ENCODE measurements at places on chromosomes 3 and 15.

- peak; percentile 10 for DNase-seq
Measured at GRCh38 chr3:15997274-15997943, 177.1 kb upstream of the GALNT15 start.

DNA sequence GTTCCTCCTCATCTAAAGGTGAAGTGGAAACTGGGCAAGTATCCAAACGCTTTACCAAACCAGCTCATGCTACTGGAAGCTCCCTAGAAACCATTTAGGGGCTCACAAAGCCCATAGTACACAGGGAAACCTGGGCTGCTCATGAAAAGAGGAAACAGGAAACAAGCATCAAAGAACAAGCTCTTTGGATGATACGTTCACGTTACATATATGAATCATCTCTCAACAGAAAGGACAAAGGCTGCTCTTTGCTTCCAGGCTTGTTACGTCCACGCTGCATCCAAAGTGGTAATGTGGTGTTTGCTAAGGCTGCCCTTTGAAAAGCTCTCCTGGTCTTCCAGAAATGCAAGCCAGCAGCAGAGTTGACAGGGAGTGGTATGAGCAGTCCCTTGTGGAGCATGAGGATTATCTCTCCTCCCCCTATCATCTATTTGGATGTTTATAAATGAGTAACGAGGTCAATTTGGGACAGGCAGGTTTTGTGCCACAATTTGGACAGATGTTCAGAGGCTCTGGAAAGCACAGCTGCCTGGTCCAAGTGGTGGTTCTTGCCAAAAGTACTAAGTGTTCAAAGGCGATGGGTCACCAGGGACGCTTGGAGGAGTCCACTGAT, 98.0 kb upstream of the RORA start:
- DNase-seq, result peak; percentile 2

- no peak for DNase-seq
Measured at GRCh38 chr3:149401212-149401925, 23.9 kb upstream of the TM4SF1 start.

DNA sequence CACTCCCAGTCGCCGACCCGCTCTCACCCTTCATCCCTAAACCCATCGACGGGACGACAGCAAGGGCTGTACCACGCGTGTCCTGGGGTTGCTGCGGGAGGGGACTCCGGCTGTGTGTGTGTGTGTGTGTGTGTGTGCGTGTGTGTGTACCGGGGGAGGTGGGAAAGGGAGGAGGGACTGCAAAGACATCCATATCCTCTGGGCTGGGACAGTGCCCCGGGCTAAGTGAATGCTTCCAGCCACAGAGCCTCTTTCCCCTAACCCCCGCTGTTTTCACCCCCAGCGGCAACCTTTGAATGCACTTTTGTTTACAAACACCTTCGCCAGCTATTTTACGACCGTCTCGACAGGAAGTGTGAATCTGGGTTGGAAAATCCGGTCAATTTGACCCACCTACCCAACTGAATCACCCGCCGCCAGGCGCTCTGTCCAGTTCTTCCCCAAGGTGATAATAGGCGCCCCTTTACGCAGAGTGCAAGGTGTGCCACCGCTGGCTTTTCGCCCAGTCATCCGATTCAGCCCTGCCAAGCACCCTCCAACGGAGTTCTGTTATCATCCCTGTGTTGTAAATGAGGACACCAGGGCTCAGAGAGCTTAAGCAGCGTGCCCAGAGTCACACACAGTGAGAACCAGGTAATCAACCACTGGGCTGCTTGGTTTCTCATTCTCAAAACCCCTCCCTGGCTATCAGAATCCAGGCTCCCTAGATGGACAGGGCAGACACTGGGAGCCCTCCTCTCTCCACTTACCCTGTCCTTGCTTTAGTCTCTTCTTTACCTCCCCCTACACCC, 739 bp upstream of the AMOTL2 start:
- DNase-seq, result no peak

DNA sequence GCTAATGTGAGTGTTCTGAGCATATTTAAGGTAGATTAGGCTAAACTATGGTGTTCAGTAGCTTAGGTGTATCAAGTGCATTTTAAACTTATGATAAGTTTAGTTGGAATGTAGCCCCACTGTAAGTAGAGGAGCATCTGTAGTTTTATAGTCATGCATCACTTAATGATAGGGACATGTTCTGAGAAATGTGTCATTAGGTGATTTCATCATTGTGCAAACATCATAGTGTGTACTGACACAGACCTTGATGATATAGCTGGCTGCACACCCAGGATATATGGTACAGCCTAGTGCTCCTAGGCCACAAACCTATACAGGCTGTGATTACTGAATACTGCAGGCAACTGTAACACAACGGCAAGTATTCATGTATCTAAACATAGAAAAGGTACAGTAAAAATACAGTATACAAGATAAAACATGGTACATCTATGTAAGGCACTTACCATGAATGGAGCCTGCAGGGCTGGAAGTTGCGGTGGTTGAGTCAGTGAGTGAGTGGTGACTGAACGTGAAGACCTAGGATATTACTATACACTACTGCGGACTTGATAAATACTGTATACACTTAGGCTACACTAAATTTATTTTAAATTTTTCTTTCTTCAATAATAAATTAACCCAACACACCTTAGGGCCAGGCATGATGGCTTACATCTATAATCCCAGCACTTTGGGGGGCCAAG, 17.9 kb downstream of the DNAH1 start:
- no peak for DNase-seq

- DNase-seq, result no peak
Measured at GRCh38 chr15:98667521-98668179, 19.3 kb downstream of the IGF1R start.

DNA sequence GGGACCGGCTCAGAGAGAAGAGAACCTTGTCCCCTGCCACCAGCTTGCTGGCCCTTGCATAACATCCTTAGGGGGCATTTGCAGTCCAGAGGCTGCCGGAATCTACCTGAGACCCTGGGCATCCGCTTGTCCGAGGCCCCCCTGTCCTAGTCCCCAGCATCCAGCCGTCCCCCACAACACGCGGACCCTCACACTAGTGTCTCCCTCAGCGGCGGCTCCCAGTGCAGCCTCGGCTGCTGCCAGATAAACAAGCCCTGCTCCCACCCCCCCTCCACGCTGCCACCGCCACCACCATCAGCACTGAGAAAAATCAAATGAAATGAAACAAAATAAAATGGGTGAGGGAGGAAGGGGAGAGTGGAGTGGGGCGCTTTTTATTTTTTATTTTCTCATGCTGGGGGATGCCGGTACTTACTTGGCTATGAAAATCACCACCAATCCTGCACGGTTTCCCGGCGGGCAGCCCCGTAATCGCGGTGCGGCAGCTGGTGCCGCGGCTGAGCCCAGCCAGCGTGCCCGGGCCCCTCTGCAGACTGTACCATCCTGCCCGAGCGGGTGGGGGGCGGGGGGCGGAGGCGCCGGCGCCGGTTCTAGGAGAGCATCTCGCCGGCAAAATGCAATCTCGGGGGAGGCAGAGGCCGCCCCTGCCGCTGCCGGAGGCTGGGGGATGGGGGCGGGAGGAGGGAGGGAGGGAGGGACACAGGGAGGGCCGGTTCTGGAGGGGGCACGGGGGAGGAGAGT, at the start of gene ATP2B2:
Gene ATP2B2, minus strand, starts transcription at position 537 of the 741 bp plus-strand sequence. CDS start 56,043 bp downstream, outside the sequence.
- no peak for DNase-seq

DNA sequence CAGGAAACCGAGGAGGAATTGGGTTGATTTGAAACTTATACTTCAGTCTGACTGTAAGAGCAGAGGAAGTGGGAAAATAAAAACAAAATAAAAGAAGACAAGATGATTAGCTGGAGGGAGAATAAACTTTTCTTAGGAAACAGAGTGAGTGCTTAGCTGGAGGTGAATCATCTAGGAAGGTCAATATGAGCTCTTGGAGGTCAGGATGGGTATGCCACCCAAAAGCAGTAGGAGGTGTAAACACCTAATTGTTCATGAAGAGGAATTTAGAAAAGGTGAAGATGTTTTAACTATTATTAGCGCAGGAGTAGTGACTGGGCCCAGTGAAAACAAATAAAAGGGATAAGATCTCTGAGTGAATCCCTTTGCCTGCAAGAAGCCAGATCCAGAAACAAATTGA, 39.9 kb upstream of the ARL14 start:
- no peak for DNase-seq

- no peak for DNase-seq
Measured at GRCh38 chr3:22734207-22734606, 468.9 kb upstream of the UBE2E2 start.

GRCh38 chr15:45618813-45619212, 16.0 kb upstream of the SQOR start:
- no peak for DNase-seq

GRCh38 chr15:75727851-75728715, 15.4 kb upstream of the CSPG4 start:
- DNase-seq, result peak; percentile 65

GRCh38 chr15:98791046-98791701, 142.8 kb downstream of the IGF1R start:
- DNase-seq, result no peak

- no peak for DNase-seq
Measured at GRCh38 chr15:52326756-52327155, 31.2 kb upstream of the MYO5C start.

GRCh38 chr3:134362670-134363380, 11.4 kb downstream of the AMOTL2 start:
- no peak for DNase-seq

GRCh38 chr15:100544338-100544841, 15.6 kb upstream of the CERS3 start:
- DNase-seq, result no peak

- DNase-seq, result no peak
Measured at GRCh38 chr3:38561746-38562466, 65.8 kb downstream of the EXOG start.

DNA sequence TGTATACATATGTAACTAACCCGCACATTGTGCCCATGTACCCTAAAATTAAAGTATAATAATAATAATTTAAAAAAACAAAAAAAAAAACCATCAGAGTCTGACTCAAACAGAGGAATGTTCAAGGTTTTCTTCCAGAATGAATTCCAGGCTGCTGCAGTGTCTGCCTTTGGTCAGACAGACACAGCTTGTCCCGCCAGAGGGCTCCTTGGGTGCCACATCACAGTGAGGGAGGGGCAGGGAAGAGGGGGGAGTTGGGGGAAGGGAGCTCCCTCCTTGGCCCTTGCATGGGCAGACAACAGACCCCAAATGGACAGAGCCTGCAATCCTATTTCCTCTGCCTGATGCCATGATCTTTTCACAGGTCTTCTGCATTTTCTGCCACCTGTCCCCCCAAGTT, 36.5 kb downstream of the ITGB5 start:
- no peak for DNase-seq

GRCh38 chr15:63945007-63945788, 101.1 kb downstream of the DAPK2 start:
- peak; percentile 68 for DNase-seq

DNA sequence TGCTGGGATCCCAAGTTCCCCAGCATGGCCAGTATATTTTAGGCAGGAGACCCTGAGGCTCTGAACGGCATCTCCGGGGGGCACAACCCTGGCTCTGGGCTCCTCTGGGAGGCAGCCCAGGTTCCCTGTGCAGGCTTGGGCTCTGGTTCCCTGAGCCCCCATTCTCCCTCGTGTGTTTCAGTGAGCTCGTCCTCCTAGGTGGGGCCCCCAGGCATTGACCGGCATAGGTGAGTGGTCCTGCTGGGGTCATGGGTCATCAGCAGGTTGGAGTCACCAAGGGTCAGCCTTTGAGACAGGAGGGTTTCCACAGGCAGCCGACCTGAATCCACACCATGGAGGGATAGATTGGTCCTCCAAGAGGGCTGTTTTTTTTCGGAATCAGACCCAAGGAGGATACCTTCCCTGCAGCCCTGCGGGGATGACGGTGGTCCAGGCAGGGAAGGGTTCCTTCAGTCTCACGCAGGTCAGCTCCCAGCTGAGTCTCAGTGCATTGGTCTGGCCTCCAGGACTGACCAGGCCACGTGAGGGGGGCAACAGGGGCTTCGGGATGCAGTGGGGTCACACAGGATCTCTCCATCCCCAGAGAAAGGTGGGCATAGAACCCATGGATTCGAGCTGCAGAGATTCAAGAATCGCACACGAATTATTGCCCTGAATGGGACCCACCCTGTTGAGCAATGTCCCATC, 226.0 kb downstream of the SNRPN start:
- DNase-seq, result no peak

- DNase-seq, result peak; percentile 59
Measured at GRCh38 chr3:132726341-132726823, 4.2 kb upstream of the NPHP3 start.

DNA sequence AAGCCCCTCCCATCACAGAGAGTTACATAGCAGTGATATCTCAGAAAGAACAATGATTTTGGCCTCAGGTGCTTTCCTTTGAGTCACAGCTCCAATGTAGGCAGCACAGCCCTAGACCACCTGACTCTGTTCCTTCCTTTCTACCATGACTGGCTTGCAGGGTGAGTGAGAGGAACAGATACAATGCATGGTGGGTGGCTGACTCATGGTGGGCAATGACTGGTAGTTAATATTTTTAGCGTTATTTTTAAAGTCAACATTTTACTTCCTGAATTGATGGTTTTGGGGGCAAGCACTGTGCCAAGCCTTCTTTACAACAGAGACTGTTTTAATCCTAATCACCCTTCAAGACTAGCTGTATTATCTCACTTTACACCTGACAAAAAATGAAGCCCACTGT, 32.8 kb upstream of the ST3GAL6 start:
- no peak for DNase-seq

DNA sequence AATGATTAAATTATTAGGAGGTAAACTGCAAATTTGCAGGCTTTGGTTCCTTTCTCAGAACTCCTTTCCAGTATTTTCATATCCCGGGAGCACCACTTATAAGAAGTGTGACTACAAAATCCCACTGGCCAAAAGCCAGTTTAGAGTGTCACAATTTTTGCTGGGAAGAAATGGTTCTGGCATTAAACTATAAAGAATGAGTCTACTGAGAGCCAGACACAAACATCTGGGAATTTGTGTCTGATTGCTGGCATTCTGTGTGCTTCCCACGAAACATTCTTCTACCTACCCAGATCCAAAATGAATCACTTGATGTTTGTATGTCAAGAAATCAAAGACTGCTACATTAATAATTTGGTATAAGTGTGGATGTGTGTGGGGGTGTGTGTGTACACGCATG, 82.8 kb downstream of the DUT start:
- DNase-seq, result no peak

DNA sequence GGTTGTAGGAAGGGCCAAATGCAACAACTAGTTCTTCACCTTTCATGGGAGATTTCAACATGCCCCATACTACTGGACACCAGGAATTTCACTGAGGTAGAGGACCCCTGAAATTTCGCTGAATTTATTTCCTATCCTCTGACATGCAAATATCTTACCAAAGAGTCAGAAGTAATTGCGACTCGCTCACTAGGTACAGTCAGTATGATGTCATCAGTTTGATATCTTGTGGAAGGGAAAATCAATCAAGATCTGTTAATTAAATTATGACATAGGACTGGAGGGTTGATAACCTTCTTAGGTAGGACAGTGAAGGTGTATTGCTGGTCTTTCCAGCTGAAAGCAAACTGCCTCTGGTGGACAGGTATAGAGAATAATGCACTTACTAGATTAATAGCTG, 74.9 kb upstream of the TNIK start:
- DNase-seq, result no peak

- no peak for DNase-seq
Measured at GRCh38 chr15:63942486-63943365, 103.6 kb downstream of the DAPK2 start.
